Right atrium auricular region (tissue), 2 donors: ENCODE measurements at places on chromosomes 6 and 20.

GRCh38 chr6:109197061-109197460, 101.8 kb downstream of the CEP57L1 start:
- H3K4me1 ChIP-seq, result no peaks in the 10 kb centered on the region
- H3K36me3 ChIP-seq, result no peaks in the 10 kb centered on the region
- no peaks in the 10 kb centered on the region for H3K27me3 ChIP-seq

GRCh38 chr20:4626228-4626627, 95.5 kb upstream of the PRND start:
- H3K27me3 ChIP-seq, result no peaks in the 10 kb centered on the region
- no peak overlapping the region for H3K27ac ChIP-seq
- no peak for DNase-seq
- H3K4me3 ChIP-seq, result no peak overlapping the region
- H3K4me1 ChIP-seq, result no peaks in the 10 kb centered on the region

- H3K36me3 ChIP-seq, result no peaks in the 10 kb centered on the region
- peak overlapping the region; percentile 12 for H3K27ac ChIP-seq
- no peaks in the 10 kb centered on the region for H3K4me1 ChIP-seq
Measured at GRCh38 chr6:11614534-11615213, 77.1 kb downstream of the TMEM170B start.

GRCh38 chr6:47073125-47074110, 31.3 kb upstream of the ADGRF1 start:
- no peak overlapping the region for H3K27ac ChIP-seq
- H3K4me1 ChIP-seq, result peaks cover 9% of the 10 kb centered on the region
- no peak for DNase-seq
- H3K27me3 ChIP-seq, result no peaks in the 10 kb centered on the region
- H3K36me3 ChIP-seq, result no peaks in the 10 kb centered on the region
